ENCODE measurements at places on chromosomes 12 and 14.

DNA sequence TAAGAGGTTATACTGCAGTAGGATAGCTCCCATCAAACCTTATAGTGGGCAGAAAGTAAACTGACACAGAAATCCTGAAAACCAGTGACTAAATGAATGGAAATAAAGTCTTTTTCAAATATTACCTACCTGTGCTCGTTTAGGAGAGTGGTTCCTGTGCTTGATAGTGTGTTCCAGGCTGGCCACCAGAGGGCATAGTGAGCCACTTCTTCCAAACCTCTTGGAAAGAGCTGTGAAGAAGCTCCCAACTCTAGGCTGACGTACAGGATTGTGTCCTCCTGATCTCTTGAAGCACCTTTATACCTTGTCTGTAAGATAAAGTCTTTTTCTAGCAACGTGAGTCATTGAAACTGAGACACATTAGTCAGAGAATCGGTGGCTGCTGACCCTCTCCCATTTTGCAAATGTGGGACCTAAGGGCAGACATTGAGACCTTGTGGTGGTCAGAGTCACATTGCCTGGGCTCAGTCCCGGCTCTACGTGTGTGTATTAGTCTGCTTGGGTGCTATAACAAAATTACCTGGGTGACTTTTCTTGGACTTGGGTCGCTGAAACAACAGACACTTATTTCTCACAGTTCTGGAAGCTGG, 17.6 kb downstream of the TDP1 start:
- peak; percentile 10 for DNase-seq

DNA sequence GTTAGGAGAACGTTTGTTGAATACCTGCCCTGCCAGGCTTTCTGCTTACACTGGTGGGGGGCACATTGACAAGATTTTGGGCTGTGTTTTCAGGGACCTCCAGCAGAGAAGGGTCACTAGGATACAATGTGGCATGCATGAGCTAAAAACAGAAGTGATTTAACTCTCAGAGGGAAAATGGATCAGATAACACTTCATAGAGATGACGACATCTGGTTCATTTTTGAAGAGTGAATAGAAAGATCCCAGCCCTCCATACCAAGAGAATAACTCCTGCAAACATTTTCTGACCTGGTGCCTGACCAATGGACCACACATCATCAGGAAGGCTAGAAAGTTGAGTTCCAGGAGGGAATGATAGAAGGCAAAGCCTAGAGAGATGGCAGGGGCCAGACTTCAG, 33.7 kb downstream of the CKB start:
- DNase-seq = no peak

DNA sequence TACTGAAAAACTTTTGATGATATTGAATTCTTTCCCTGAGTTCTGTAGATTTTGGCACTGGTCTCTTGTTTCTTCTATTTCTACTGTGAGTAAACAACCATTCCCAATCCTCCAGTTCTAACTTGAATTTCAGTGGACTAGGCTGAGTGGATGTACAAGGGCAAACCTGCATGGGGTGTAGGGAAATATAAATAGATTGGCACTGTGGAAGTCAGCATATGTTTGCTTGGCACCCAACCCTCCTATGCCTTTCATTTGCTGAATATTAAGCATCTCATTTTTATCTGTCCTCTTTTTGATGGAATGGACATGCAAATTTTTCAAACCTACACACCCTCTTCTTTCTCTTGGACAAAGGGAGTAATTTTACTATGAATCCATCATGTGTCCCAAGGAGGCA, 828.3 kb downstream of the DIO2 start:
- no peak for DNase-seq

- no peak for DNase-seq
Observed at GRCh38 chr12:123732251-123732650, 20.1 kb downstream of the ATP6V0A2 start.

DNA sequence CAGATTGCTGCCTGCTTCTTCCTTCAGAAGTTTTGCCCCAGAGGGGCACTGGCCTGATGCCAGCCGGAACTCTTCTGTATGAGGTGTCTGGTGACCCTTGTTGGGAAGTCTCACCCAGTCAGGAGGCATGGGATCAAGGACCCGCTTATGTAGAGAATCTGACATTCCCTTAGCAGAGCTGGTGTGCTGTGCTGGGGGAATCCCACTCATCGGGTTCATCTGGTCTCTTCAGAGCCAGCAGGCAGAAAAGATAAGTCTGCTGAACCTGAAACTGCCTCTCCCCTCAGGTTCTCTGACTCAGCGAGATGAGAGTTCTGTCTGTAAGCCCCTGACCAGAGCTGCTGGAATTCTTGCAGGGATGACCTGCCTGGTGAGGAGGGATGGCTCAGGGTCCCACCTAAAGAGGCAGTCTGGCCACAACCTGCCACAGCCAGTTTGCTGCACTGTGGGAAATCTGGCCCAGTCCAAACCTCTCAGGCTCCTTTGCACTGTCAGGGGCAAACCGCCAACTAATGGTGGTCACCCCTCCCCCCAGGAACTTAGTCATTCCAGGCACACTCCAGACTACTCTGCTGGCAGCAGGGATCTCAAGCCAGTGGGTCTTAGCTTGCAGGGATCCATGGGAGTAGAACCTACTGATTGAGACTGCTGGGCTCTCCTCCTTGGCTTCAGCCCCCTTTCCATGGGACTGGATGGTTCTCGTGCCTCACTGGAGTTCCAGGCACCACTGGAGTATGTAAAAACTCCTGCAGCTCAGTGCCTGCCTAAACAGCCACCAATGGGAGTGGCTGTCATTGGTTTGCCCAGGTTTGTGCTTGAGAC, 4.1 kb downstream of the CLEC2D start:
- DNase-seq = peak; percentile 1

- no peak for DNase-seq
Observed at GRCh38 chr12:92044435-92044834, 101.2 kb downstream of the BTG1 start.

DNA sequence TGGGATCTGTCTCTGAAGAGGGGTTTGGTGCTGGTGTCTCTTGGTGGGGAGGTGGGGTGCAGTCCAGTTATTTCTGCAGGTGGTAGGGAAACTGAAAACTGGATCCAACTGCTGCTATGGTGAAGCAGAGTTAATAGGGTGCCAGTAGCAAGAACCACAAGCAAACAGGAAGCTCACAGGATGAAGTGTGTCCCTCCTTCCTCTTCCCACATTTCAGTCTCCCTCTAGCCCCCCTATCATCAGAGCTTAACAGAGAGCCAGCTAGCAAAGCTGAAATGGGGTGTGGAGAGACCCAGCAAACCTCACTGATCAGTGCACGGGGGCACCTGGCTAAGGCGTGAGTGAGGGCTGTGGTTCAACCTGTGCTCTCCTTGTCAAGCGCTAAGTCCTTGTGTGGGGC, 69.1 kb upstream of the C12orf71 start:
- peak; percentile 58 for DNase-seq

- no peak for DNase-seq
Observed at GRCh38 chr12:66043035-66043434, 87.5 kb downstream of the LLPH start.
